ENCODE measurements at places on chromosomes 6 and 20.

GRCh38 chr6:113674075-113674474, 183.1 kb upstream of the MARCKS start:
- peak; percentile 36 for DNase-seq

- DNase-seq = no peak
Observed at GRCh38 chr6:12533586-12533985, 183.0 kb upstream of the PHACTR1 start.

- DNase-seq = no peak
Observed at GRCh38 chr20:53921443-53921973, 148.9 kb downstream of the BCAS1 start.

GRCh38 chr6:55180258-55180657, 5.9 kb downstream of the HCRTR2 start:
- DNase-seq = no peak

DNA sequence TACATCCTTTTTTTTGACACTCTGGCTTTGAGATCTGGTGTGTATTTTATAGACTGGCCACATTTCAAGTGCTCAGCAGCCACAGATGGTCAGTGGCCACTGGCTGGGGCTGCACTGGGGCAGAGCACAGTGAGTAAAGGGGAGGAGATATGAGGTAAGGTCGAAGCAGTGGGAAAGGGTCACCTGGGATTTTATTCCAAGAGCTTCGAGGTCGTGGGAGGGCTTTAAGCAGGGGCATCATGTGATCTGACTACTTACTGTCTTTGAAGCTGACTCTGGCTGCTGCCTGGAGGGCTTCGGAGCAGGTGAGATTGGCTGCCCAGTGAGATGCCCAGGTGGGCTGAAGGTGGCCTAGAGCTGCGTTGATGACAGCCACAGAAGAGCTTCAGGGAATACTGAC, 6.7 kb downstream of the C20orf203 start:
- DNase-seq = no peak

DNA sequence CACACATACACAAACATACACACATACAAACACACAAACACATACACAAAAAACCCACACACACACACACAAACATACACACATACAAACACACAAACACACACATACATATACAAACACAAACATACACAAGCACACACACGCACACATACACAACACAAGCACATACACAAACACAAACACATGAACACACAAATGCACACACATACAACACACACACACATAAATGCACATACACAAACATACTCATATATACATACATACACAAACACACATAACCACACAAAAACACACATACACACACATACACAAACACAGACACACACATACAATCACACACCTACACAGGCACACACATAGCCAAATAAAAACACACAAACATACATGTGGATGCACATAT, 30.3 kb upstream of the THBS2 start:
- DNase-seq = no peak

DNA sequence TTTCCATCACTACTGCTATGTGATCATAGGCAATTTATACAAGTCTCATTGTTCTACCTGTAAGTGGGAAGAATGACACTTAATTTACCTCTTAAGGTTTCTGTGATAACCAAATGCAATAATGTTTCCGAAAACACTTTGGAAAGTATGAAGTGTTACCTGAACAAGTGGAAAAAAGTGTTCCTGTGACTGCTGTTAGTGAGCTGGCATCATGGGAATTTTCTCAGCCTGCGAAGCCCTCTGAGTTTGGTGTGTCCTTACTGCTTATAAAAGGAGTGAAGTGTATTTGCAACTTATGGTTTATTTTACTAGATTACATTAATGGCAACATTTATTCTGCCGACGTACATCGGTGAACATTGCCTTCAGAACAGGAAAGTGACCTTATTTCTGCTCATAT, 133.0 kb downstream of the AKAP7 start:
- no peak for DNase-seq

GRCh38 chr6:149484733-149485700, at the start of gene ZC3H12D:
Gene ZC3H12D (minus strand): TSS chr6:149485014. CDS start chr6:149474543, 10,471 bp downstream.
- DNase-seq = no peak

DNA sequence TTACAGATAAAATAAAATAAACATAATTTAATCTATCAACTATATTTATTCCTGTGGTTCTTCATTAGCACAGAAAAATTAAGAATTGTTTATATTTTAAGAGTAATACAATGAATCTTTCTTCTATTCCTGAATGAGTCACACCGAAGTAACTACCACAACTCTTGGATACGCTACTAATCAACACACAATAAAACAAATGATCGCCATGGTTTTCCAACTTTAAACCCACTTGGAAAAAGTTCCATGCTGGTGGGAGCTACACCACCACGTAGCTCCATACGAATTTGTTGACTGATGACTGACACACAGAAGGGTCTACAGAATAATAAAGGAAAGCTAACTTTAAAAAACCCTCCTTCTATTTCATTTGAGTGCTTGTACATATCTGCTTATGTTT, 135.8 kb upstream of the NEDD9 start:
- no peak for DNase-seq

DNA sequence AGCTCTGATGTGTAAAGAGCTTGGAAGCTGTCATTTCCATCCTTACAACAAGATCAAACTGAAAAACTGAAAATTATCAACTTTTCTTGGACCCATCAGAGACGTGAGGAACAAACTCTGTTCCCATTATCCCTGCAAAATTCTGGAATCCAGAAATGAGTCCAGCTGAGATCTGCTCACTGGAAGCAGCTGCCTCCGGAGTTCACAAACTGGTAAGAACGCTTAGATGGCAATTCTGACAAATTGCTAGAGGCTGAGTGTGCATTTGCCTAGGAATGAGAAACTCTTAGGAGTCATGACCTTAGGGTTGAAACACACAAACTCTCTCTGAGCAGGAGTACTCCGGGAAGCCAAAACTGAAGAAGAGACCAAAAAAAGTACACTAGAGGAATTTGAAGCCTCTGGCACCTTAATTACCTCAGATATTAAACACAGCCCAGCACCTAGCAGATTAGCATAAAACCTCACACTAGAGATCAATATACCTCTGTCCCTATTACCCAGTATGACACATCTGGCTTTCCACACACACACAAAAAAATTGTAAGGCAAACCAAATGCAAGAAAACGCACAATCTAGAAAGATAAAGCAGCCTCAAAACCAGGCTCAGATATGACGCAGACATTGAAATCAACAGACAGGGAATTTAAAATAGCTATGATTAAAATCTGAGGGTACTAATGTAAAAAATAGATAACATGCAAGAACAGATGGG, 233.5 kb upstream of the SGK1 start:
- no peak for DNase-seq
